ENCODE measurements at places on chromosomes 2 and 18.

GRCh38 chr2:241412144-241412543 lies 56.1 kb downstream of the FARP2 start:
- DNase-seq = no peak

- peak; percentile 77 for DNase-seq
These were observed 2.6 kb downstream of the ADCYAP1 start for GRCh38 chr18:907115-907884.

- no peak for DNase-seq
These were observed 64.9 kb downstream of the ACTR2 start for GRCh38 chr2:65292461-65293011.

GRCh38 chr2:48346124-48346536 lies 183.8 kb upstream of the STON1 start:
- DNase-seq = peak; percentile 16

DNA sequence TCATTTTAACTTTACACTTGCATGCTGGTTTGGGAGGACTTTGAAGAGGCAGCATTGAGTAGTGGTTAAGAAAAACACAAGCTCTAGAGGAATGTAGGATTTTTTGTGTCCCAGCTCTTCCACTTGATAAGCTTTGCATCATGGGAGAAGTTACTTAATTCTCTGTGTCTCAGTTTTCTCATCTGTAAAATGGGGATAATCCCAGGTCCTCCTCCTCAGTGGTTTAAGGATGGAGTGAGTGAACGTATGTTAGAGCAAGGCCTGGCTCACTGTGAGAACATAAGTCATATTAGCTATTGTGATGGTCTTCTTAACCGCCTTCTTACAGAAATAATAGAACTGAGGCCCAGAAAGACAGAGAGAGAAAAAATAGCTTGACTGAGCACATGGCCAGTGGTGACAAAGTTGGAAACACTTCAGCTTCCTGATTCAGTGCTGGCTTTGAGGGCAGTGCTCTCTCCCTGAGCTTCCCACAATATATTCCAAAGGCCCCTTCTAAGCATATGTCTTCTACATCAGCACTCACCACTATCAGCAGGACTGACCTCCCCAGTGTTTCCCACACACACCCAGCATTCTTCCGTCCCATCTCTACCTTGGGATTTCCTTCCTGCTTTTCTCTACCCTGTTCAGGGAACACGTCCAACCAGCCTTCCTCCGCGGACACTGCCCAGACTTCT lies 214.9 kb upstream of the TNP1 start:
- no peak for DNase-seq

DNA sequence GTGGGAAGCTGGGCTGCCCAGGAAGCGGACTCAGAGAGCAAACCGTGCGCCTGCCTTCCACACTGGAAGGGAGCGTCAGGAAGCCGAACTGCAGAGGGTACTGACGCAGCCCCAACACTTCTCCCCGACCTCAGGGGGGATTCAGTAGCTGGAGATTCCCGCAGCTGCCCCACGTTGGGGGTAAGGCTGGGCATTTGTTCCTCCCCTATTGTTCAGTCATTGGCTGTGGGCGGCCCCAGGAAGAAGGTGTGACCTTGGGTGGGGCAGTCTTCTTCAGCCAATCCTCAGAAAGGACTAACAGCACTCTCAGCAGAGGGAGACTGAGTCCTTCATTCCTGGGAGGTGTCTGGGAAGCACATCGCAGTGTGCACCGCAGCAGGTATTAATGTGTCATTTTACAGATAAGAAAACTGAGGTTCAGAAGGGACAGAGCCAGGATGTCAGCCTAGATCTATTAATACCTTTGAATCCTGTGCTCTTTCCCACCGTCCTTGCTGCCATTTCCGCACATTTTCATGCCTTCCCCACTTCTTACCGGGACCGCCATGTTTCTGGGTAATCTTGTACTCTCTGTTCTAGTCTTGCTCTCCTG lies 12.1 kb upstream of the C18orf32 start:
- no peak for DNase-seq

GRCh38 chr2:69387770-69388481 lies 899 bp upstream of the GFPT1 start:
- DNase-seq = no peak

GRCh38 chr2:166134252-166135151 lies 6.7 kb upstream of the SCN1A start:
- DNase-seq = no peak

DNA sequence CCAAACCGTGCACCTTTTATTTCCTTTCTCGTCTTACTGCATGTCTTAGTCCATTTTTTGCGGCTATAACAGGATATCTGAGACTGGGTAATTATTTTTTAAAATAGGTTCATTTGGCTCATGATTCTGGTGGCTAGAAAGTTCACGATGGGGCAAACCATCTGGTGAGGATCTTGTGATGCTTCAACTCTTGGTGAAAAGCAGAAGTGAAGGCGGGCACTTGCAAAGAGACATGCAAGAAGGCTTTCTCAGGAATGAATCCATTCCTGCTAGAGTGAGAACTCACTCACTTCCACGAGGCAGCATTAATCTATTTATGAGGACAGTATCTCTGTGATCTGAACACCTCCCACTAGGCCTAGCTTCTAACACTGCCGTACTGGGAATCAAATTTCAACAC lies 327.1 kb upstream of the RBMS1 start:
- DNase-seq = no peak

DNA sequence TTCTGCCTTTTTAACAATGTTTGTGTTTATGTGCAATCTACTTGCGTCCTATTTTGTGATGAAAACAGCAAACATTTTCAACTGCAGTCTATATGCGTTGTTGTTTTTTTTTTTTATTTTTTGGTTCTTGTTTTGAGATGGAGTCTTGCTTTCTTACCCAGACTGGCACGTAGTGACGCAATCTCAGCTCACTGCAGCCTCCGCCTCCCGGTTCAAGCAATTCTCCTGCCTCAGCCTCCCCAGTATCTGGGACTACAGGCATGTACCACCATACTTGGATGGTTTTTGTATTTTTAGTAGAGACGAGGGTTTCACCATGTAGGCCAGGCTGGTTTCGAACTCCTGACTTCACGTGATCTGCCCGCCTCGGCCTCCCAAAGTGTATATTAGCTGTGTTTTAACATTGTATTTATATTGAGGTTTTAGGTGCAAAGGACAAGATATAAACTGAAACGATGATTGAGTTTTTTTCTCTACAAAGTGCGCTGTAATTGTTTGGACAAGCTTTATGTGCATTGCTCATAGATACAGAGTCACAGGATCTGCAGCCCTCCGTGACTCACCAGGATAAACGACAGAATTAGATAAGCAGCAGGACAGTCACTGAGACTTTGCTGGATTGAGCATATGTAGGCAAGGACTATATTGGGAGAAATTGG lies 17.4 kb downstream of the CDH7 start:
- DNase-seq = no peak

- no peak for DNase-seq
These were observed 79.1 kb upstream of the ZFP36L2 start for GRCh38 chr2:43305517-43305916.

GRCh38 chr2:55865096-55865835 lies 58.3 kb downstream of the EFEMP1 start:
- DNase-seq = no peak

GRCh38 chr18:58267493-58267892 lies 223.5 kb downstream of the NEDD4L start:
- peak; percentile 82 for DNase-seq

DNA sequence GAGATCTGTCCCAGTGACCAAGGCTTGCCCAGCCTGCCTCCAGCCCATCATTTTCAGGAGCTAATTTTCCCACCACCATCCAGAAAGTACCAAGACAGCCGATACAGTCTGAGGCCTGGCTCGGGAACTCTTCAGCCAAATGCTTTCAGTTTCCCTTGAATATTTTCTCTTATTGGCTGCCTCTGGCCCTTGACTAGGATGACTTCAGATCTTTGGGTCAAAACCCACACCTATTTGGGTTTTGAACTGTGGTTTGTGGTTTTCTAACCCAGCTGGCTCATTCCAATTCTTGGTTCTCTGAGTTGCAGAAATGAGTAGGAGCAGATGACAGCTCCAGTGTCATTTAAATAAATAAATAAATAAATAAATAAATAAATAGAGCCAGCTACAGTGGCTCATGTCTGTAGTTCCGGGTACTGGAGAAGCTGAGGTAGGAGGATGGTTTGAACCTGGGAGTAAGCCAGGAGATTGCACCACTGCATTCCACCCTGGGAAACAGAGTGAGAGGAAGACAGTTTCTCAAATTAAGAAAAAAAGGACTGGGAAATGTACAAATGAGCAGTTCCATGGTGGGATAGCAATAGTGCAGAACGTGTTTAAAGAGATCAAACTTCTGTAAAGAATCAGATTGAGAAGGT lies 465.0 kb upstream of the SOX11 start:
- DNase-seq = no peak

All from posterior cingulate gyrus (tissue), 11 donors.